Stimulated activated CD8-positive, alpha-beta memory T cell treated with anti-CD3 and anti-CD28 coated beads, Interleukin-4, amount 100 ng/mL, for 4 hours (primary cell): ENCODE measurements at places on chromosomes 6 and 20.

DNA sequence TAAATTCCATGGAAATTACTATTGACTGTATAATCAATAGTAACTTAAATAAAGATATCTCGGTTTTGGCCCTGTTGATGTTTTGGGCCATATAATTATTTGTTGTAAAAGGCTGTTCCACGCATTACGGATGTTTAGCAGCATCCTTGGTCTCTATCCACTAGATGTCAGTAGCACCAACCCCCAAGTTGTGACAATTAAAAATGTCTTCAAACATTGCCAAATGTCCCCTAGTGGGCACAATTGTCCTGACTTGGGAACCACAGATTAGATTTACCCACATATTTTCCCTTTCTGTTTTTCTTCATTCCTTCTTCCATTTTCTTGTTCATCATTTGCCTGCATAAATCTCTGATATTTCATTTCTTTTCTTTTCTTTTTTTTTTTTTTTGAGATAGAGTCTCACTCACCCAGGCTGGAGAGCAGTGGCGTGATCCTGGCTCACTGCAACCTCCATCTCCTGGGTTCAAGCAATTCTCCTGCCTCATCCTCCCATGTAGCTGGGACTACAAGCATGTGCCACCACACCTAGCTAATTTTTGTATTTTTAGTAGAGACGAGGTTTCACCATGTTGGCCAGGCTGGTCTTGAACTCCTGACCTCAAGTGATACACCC is 13.6 kb upstream of the WFDC8 start:
- no peak for DNase-seq

GRCh38 chr6:140597181-140597580 is 1222.7 kb upstream of the CITED2 start:
- DNase-seq: no peak

DNA sequence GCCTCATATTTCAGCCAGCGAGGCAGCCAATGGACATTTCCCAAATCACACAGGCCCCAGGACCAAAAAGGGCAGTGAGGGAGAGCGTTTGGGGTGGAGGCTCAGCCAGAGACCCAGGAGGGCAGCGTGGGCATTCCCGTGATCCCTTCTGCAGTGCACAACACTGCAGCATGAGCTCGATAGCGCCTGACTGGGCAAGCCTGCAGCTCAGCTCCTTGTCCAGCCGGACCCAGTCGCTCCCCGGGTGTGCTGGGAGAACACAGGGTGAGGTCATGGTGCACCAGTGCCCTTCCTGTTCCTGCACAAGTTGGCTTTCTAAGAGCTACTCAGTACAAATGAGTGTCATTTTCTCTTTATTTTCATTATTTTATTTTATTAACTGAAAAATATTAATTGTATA is 5.9 kb downstream of the TTLL2 start:
- DNase-seq: no peak

DNA sequence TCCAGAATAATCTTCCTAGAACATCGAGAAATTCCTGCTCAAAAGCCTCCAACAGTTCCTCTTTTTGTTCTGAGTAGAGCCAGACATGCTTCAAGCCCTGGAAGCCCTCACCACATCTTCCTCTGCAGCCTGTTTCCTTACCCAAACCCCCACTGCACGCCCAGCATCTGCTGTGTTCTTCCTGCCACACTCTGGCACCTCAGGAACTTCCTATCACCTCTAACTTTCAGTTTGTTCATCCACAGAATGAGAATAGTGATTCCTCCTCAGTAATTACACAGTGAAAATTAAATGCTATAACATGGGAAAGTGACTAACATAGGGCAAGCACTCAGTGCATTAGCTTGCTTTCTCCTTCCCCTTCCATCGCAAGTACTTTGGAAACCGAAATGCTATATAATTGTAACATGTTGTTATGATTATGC is 26.3 kb downstream of the C6orf89 start:
- DNase-seq: no peak

DNA sequence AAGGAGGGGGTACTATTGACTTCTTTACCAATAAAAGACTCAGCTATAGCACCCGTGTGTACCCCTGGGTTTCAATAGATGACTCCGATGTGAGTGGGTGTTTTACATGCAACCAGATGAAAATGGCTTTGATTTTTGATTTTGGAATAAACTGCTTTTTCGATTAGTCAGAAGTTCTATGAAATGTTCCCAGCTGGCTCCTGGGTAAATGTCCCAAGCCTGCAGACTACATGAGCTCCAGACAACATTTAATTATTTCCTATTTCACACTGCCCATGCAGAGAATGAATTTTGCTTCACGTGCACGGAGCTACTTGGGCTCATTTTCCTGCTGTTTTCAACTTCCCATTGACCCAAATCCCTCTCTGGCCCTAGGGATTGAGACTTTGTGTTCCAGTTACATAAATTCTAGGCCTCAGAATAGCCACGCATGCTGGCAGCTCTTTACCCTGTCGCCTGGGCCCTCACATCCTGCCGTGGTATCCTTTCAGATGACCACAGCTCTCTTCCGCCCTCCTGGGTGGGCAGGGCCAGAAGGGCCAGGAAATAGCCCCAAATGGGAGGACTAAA is 59.7 kb downstream of the GPR6 start:
- no peak for DNase-seq

GRCh38 chr6:41150671-41151070 is 3.5 kb downstream of the TREML1 start:
- DNase-seq: no peak

- no peak for DNase-seq
Observed at GRCh38 chr6:18259675-18260447, 4.5 kb downstream of the DEK start.

DNA sequence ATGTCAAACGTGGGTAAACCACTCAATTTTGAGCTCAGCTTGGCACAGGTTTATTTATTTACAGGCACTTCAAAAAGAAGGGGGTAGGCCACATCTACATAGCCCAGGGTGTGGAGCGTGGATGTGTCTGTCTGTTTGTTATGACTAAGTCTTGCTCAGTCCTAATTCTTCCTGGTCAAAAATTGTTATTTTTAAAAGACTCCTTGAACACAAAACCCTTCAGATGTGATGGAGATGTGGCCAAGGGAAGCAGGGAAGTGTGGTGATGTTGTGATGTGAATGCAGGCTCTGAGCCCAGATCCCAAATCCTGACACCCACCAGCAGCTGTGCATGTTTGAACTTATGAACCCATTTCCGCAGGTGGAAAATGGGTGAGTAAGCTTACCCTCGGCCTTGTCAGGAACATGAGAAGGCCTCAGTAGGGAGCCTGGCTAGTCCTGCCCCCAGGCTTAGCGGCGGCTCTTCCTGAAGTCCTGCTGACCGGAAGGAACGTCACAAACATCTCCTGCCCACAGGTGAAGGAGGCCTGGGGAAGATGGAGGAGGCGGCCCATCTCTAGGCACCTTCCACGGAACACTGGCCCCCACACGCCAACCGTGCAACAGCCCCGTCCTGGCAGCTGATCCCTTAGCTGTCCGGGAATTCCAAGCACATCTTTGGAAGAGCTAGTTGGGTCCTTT is 119.7 kb downstream of the MYLK4 start:
- no peak for DNase-seq

DNA sequence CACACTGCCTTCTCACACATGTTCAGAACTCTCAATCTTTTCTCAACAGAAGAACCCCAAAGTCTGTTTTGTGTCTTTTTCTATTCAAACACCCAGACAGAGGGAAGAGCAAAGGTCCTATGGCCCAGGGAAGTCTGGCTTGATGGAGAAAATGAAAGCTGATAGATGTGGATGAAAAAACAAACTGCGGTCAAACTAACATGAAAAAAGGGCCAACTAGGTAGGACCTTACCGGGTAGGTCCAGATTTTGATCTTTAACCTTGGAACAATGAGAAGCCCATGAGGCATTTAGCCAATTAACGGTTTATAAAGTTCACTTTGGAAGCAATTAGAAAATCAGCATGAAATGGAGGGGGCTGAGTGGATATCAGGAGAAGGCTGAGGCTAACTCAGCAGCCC is 507.7 kb upstream of the SLC35B3 start:
- DNase-seq: no peak

- no peak for DNase-seq
Observed at GRCh38 chr6:143939364-143939763, 68.7 kb downstream of the PLAGL1 start.

DNA sequence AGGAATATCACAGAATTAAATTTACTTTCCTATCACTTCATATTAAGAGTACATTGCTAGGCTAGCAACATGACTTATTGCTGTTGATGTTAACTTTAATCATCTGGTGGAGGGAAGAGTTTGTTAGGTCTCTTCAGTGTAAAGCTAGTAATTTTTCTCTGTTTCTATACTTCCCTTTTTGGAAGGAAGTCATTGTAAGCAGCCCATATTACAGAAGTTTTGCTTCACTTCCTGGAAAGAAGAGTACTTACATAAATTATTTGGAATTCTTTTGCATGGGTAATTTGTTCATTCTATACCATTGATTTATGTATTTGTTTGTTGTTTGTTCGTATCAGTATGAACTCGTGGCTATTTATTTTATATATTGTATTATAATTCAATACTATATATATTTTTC is 405.2 kb downstream of the RFPL4B start:
- DNase-seq: no peak

DNA sequence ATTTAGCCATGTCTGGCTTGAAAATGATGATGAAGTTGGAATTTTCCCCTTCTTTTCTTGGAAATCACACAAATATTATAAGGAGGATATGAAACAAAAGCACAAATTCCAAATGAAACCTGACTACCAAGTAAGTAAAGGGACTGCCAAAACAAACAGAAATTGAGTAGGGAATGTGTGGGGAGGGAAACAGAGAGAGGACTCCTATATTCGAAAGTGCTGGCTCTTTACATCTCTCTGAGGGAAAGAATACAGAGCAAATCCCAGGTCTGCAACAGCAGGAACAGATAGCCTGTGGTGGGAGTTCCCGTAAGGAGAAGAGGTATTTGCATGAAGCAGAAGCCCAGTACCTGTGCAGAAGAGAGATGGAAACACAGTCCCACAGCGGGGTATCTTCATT is 583.7 kb downstream of the EPM2A start:
- no peak for DNase-seq

- no peak for DNase-seq
Observed at GRCh38 chr6:14828201-14828611, 417.7 kb upstream of the JARID2 start.

DNA sequence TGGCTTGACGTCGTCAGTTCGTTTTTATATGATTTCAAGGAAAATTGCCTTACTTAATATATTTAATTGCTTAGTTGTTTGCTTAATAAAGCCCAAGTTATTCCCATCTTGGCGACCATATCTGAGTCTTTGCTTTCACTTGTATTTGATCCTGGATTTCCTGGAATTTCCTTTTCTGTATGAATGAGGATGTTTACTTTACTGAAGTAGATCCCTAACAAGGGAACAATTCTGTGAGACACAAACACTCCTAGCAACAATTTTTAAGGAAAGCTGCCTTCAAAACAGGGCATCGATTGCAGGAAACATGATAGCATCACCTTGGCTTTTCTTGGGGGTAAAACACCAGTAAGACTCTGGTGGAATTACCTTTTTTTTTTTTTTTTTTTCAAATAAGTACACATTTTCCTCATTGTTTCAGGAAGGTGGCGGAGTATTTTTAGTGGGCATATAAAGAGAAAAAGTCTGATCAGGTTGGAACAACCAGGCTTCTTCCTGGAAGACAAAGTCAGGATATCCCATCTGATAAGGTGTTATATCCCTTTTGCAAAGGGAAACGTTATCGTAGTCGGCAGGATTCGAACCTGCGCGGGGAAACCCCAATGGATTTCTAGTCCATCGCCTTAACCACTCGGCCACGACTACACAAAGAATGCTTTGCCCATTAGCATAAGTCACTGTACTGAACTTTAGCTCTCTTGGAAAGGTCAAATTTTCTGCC is 68.5 kb upstream of the ZNF184 start:
- no peak for DNase-seq

- no peak for DNase-seq
Observed at GRCh38 chr6:136401749-136402148, 112.1 kb upstream of the BCLAF1 start.

GRCh38 chr6:144834426-144835038 is 549.4 kb downstream of the UTRN start:
- DNase-seq: no peak

- DNase-seq: no peak
Observed at GRCh38 chr6:33860706-33861474, 57.1 kb upstream of the MLN start.

- no peak for DNase-seq
Observed at GRCh38 chr6:38099221-38099620, 279.7 kb downstream of the ZFAND3 start.

DNA sequence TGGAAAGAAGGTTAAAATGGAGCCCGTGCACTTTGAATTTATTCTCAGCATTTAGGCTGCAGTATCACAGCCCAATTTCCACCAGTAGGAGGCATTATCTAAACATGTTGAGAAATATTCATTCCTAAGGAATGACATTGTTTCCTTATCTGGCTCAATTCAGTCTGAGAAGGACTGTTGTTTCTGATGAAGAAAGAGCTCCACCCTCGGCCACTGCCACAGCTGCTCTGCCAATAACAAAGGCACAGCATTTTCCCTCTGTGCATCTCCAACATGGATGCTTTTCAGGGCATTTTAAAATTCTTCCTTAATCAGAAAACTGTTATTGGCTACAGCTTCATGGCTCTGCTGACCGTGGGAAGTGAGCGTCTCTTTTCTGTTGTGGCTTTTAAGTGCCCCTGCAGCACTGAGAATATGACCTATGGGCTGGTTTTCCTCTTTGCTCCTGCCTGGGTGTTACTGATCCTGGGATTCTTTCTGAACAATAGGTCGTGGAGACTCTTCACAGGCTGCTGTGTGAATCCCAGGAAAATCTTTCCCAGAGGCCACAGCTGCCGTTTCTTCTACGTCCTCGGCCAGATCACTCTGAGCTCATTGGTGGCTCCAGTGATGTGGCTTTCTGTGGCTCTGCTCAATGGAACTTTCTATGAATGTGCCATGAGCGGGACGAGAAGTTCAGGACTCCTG is at the start of gene CALHM5:
Gene CALHM5, plus strand, starts transcription at position 216 of the 687 bp plus-strand sequence. Its CDS starts 58 bp downstream, at position 274.
- no peak for DNase-seq

GRCh38 chr6:8982668-8983067 is 547.3 kb upstream of the SLC35B3 start:
- DNase-seq: no peak

DNA sequence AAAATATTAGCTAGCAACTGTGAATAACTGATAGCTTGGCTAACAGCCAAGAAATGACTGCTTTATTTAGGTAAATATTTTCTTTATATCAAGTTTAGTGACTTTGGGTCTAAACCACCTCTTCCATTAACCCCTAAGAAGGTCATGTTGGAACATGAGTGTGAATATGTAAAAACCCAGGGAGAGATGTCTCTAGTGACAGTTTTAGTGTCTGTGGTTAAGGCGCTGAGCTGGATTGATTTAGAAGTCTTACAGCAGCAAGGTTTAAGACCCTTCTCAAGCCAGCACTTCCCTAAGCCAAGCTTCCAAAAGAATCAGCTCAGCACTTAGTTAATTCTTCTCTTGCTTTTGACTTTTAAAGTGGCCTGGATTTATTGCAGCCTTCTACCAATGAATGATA is 11.4 kb upstream of the SIRT5 start:
- no peak for DNase-seq

GRCh38 chr6:115133790-115134189 is 791.0 kb upstream of the HS3ST5 start:
- DNase-seq: no peak
